ENCODE measurements at places on chromosomes 11 and 22. TPM values are rescaled to one million over a fixed set of nuclear protein-coding genes. Genes with fewer than 3 reads are reported as not detected.

ELF5 gene
- total RNA-seq, result 0.83 TPM

ST14 gene
- total RNA-seq, result 83.9 TPM

TMPRSS5 gene
- total RNA-seq, result 0.68 TPM

C11orf97 gene
- not detected for total RNA-seq

PLAAT2 gene
- total RNA-seq, result 1.9 TPM

Measured in mammary epithelial cell (primary cell).